ENCODE measurements at places on chromosomes 12 and 14.

GRCh38 chr12:15928346-15928745 is 17.2 kb downstream of the DERA start:
- DNase-seq: no peak

- DNase-seq: no peak
Observed at GRCh38 chr12:27970401-27971120, 2.0 kb downstream of the PTHLH start.

GRCh38 chr14:36319899-36320199 is 588 bp downstream of the MBIP start:
- no peak for DNase-seq

DNA sequence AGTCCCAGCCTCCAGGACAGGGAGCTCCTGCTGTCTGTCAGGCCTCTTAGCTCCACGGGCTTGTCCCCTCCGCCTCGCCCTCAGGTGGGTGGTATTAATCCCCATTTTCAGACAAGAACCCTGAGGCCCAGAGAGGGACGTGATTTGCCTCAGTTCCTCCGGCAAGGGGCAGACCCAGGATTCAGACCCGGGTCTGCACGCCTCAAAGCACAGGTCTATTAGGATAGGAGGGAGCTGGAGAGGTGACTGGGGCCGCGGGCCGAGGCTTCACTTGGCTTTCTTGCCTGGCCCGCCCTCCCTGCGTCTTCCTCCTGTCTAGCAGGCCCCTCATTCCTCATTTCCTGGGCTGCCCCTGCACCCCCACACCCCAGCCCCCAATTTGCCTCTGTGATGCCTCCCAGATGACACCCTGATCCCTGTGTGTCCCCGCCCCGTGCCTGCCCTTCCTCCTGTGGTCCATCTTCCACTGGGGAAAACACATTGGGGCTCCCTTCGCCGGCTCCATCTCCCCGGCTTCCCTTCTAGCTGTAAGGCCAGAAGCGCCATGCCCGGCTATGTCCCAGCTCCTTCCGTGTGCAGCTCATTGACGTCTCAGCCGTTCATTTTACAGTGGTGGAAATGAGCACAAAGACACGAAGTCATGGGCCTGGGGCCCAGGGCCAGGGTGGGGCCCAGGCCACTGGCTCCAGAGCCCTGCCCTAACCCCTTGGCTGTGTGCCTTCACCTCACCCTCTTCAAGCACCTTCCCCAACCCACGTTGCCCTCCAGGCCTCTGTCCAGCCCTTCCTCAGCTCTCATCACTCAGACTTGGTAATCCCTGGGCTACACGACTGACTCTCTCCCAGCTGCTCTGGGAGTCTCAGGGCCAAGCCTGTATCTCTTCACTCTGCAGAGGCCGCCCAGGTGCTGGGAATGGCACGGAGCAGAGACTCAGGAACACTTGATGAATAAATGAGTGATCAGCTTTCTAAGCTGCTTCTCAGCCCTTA is 15.5 kb upstream of the CYP46A1 start:
- DNase-seq: no peak

- DNase-seq: no peak
Observed at GRCh38 chr14:103480595-103480994, 42.0 kb downstream of the CKB start.

- no peak for DNase-seq
Observed at GRCh38 chr14:93717668-93718320, 70.5 kb downstream of the PRIMA1 start.

DNA sequence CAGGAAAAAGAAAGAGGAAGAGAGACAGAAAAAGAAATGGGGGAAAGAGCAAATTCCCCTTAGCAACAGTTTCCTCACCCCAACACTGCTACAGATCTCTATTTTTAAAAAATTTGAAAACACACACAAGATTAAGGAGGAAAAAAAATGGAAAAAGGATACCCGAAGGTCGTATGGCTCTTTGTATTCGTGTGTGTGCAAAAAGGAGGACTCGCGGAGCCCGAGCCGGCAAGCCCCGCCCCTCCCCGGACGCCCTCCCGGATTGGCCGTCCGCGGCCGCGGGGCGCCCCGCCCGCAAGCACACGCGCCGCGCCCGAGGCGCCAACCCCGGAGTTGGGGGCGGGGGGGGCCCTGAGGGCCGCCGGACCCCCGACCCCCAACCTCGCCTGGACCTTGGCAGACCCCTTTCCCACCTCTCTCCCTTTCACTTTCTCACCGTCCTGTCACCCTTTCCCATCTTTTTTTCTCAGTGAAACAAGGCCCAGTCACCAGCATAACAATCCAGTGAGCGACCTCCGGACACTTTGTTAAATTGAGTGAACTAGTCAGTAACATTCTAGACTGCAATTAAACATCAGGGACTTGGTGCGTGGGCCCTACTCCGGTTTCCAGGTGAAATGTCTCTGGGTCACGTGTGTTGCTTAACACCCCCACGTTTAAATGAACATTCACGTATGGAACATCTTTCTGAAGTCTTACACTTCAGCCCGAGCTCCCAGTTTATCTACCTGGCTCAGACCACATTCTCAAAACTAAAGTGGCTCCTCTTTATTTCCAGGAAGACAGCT is at the start of gene C14orf93:
Gene C14orf93 (minus strand): TSS at position 205 of the 788 bp plus-strand sequence. CDS start 11,120 bp downstream, outside the sequence.
- DNase-seq: peak; percentile 90
